ENCODE measurements at places on chromosomes 13 and 19.

GRCh38 chr19:53823380-53824120, 564 bp downstream of the NLRP12 start:
- no peak for DNase-seq

DNA sequence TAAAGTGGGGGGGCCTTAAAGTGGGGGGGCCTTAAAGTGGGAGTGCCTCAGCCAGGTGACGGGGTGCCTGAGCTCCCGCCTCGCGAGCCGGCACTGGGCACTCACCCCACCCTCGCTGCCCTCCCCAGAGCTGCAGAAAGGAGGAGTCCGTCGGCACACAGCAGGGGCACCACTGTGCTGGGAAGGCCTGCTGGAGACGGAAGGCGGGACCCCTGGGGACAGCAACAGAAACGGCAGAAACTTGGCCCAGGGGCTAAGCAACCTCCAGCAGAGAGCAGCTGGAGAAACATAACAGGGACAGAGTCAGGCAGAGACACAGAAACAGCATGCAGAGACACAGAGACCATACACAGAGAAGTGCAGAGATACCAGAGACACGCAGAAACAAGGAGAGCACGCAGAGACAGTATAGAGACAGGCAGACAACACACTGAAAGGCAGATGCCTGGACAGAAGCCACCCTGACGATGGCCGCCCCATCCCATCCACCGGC, 7.9 kb downstream of the CFD start:
- DNase-seq = peak; percentile 88

DNA sequence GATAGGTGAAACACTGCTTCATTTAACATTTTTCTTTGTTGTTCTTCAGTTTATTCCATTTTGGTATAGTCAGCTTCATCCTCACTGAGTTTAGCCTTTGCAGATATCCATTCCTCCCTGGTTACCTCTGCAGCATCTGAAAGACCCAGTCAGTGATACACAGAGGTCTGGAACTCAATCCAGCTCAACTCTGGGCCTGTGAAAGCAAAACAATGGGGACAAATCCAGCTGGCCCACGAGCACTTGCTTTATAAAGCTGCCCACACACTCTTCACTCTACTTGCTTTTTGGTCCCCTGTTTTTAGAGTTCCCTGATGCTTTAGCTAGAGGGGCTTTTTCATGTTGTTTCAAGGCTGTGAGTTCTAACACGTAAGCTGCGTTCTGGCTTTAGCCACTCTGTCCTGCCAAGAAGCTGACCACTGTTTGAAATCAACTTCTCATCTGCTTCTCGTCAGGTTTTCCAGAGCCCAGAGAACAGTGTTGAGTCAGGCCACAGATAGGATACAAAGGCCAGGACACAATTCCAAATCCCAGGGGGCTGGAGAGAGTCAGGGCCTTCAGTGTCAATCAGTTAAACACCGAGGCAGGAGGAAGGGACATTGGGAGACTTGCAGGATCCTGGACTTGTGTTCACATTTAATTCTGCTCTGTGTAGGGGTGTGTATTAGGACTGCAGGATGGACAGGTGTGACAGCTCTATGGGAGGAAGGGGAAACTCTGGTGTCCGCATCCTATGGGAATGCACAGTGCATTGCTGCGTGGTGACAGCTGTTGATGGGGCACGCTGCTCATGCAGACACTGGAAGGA, 83.5 kb upstream of the RNF113B start:
- DNase-seq = no peak

- no peak for DNase-seq
Measured at GRCh38 chr19:16428372-16429036, 43.3 kb downstream of the EPS15L1 start.

DNA sequence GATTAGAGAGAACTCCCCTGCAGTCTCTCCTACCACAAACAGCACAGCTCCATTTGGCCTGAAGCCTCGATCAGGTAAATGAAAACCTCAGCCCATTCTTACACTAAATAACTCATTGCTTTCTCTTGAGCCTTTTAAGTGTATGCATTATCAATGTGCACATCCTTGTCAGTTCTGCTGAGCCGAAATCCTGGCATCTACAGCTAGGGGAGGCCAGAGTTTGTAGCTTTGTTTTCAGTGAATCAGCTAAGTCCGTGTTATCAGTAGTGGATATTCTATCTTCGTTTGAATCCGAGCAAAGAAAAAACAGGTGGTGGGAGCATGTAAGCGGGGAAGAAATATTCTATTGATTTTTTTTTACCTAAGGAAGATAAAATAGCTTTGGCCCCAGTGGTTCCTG, 84.4 kb downstream of the ESD start:
- DNase-seq = peak; percentile 55

DNA sequence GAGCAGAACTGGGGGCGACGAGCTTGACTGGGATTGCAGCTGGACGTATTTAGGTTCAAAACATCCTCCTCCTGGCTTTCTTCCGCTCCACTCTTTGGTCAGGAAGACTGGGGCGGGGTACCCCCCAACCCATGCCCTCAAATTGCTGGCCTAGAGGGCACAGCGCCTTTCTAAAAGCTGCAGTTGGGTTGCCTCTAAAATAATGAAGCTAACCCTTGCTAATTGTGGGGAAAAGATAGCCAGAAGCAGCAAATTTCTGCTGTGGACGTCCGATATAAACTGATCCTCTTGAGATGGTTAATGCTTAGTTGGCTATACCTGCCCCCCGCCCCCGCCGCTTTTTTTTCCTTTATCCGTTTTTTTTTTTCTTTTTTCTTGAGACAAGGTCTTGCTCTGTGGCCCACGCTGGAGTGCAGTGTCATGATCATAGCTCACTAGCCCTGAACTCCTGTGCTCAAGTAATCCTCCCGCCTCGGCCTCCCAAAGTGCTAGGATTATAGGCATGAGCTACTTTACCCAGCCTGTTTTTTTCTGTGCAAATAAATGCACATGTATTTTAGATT, 754 bp upstream of the CHERP start:
- peak; percentile 16 for DNase-seq

GRCh38 chr13:29743201-29743786, 107.1 kb downstream of the UBL3 start:
- peak; percentile 20 for DNase-seq
